ENCODE measurements at places on chromosomes 3 and 15.

- DNase-seq = no peak
Measured at GRCh38 chr15:36331531-36332275, 247.7 kb upstream of the CDIN1 start.

DNA sequence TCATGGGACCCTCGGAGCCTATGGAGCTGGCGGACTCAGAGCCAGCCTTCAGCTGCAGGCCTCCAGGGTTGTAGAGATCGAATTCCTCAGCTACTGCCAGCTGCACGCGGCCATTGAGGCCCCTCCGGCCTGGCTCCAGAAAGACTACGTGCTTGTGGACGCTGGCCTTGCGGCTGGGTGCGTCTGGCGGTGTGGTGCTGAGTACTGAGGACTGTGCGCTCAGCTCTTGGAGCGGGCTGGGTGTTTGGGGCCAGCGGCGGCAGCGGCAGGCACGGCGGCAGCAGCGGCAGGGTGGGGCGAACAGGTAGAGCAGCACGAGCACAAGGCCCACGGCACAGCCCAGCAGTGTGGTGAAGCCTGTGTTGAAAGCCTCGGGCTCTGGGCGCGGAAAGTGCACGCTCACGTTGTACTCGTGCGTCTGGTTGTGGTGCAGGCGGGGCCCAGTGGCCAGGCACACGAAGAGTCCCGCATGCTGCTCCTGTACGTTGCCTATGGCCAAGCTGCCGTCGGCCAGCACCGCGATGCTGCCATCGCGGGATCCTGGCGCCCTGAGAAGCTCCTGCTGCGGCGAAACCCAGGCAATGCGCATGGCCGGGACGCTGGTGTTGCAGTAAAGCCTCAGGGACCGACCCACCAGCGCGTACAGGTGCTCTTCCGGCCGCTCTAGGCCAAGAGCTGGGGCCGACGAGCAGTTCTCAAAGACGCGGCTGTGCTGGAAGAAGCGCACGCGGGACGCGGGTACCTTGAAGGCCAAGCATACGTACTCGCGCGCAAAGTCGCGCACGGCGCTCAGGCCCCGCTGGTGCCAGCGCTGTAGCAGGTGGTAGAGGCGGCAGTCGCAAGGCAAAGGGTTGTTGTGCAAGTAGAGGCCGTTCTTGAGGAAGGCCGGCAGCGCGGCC is 1.3 kb downstream of the AMIGO3 start:
- no peak for DNase-seq

- no peak for DNase-seq
Measured at GRCh38 chr3:197027896-197028727, 1.5 kb downstream of the MELTF start.

GRCh38 chr3:47414161-47414564 is 33.3 kb downstream of the PTPN23 start:
- DNase-seq = no peak

GRCh38 chr3:161314836-161315395 is 56.4 kb downstream of the SPTSSB start:
- DNase-seq = no peak

DNA sequence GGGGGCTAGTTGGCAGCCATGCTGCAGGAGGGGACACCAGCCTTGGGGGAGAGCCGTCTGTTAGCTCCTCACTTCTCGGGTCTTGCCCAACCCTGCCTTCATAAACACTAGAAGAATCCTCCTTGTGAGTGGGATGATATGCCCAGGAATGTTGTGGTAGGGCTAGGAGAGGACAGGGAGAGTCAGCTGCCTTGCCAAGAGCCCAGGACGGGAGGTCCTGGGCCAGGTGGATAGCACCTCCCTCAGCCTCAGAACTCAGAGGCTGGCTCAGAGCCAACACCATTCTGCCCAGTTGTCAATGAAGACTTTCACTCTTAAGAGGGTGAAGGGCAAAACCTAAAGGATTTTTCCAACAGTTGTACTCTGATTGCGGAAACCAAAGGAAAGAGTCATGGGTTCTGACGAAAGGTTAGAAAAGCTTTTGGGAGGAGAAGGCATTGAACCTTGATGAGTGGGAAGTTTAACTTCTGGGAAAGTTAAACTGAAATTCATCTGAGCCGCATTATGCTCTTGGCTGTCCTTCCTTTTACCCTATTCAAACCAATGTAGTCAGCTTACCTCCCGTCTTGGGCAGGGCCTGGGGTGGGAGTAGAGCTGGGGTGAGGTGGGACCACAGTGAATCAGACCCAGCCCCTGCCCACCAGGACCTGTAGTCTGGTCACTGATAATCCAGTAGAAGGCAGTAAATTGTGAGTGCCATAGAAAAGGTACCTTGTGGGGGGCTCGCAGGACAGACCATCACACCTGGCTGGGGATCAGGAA is 81.9 kb downstream of the FAM43A start:
- DNase-seq = peak; percentile 52

DNA sequence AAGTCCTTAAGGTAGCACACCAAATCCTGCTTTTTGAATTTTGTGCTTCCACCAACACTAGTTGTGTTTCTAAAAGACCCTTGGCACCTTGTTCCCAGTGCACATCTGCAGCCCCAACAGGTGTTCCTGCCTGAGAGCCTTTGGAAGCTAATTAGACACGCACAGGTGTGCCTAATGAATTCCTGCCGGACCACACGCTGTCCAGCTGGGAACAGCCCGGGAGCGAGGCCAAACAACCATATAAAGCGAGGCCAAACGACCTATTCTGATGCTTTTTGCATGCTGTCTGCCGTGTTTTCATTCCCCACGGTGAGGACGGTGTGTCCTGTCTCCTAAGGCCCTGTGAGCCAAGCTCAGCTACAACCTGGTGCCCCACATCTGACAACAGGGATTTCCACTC is 99.5 kb downstream of the ATG7 start:
- no peak for DNase-seq

DNA sequence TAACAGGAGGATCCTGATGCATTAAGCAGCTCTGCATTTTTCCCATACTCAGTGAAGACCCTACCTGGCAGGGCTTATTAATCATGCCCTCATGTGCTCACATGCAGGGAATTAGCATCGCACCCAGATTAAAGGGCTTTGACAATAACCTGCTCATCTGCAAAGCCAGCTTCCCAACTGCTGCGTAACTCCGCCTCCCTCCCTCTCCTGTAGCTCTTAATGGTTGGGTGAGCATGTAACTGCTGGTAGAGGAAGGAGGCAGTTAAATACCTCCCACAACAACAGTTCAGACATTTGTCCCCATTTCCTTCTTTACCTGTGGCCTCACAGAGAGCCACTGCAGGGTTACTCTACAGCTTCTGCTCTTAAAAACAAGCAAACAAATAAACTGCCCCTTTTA is 203.6 kb upstream of the WNT5A start:
- DNase-seq = no peak

DNA sequence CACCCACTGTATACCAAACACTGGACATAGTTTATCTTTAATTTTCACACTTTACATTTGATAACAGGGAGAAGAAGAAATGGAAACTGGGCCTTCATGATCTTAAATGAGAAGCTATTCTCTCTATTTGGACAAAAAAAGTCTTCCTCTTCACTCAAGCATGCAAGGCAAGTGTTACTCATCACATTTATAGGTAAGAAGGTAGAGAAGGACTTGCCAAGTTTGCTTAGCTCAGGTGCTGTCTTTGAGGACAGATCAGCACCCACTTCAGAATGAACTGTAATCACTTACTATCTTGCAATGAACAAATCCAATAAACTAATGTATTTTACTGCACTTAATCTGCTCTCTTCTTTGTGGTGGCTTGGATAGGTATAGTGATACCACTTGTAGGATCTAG is 1.1 kb upstream of the MYH15 start:
- no peak for DNase-seq

GRCh38 chr15:67134871-67135492 is 69.6 kb downstream of the SMAD3 start:
- DNase-seq = no peak

GRCh38 chr3:147619921-147620560 is 210.9 kb downstream of the ZIC1 start:
- DNase-seq = no peak

- no peak for DNase-seq
Measured at GRCh38 chr3:5898106-5898505, 710.6 kb downstream of the EDEM1 start.

DNA sequence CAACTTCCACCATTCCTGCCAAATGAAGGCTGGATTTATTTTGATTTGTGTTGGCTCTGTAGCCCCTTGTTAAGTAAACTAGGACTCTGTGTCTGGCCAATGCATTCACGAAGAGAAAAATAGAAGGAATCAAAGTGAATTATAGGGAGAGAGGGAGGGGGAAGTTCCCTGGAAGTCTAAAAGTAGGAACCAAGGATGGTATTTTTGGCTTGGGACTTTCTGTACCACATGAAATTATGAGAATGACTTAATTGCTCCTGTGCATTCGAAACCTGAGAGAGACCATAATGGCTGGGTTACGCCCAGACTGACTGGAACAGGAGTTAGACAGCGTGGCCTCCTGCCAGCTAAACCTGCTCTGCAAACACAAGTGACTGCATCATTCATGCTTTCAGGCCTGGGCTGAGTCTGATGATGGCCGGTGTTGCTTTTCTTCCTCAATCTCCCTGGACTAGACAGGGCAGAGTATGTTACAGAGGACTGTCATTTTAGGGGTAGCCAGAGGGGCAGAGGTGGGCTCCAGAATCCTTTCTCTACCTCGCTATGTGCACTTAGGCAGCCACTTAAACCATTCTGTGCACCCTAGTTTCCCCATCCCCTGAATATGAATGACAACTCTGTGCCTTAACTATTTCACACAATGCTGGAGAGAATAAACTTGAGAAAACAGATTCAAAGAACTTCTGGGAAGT is 58.9 kb downstream of the MYO1E start:
- DNase-seq = peak; percentile 69

DNA sequence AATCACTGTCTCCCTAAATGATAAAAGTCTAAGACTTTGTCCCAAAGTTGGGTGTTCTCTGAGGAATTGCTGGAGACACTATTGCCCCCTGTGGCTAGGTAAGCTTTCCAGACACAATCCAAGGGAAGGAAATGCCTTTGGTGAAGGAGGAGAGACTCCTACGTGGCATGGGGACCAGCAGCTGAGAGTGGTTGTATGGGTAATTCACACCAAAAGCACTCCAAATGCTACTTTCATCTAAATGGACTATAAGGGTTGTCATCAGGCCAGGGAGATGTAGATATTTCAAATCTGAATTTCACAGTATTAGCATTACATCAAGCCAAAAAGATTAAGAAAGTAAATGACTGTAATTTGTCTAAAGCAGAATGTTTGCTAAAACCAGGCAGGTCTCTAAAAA is 400.8 kb upstream of the THBS1 start:
- DNase-seq = no peak

Measured in small intestine (tissue), 16 donors.